HCT116 (cell line): ENCODE measurements at places on chromosomes 12 and 14.

- H3K4me3 ChIP-seq: no peak overlapping the region
- no peaks in the 10 kb centered on the region for H3K27me3 ChIP-seq
- no peaks in the 10 kb centered on the region for H3K36me3 ChIP-seq
- no peak for DNase-seq
- H3K27ac ChIP-seq: no peak overlapping the region
- H3K4me1 ChIP-seq: peaks cover 20% of the 10 kb centered on the region
Measured at GRCh38 chr14:100309028-100309737, 2.9 kb upstream of the SLC25A29 start.

DNA sequence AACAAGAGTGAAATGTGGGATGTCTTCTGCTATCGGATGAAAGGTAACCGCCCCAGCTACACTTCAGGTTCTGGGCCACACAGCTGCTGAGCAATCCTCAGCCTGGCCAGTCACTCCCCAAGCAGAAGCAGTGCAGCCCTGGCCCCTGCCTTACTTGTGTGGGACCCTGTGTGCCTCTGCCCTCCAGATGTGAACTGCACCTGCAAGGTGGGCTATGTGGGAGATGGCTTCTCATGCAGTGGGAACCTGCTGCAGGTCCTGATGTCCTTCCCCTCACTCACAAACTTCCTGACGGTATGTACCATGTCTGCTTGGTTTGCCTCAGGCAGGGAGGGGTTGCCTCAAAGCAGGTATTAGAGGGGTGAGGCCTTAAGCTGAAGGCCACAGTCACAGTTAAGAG, 85.6 kb downstream of the NT5DC3 start:
- H3K36me3 ChIP-seq: no peaks in the 10 kb centered on the region
- DNase-seq: no peak
- H3K27me3 ChIP-seq: no peaks in the 10 kb centered on the region
- no peak overlapping the region for H3K27ac ChIP-seq
- no peaks in the 10 kb centered on the region for H3K4me1 ChIP-seq

- no peaks in the 10 kb centered on the region for H3K36me3 ChIP-seq
- no peak overlapping the region for H3K27ac ChIP-seq
- H3K27me3 ChIP-seq: no peaks in the 10 kb centered on the region
- peaks cover 13% of the 10 kb centered on the region for H3K4me1 ChIP-seq
- H3K4me3 ChIP-seq: no peak overlapping the region
- no peak for DNase-seq
Measured at GRCh38 chr14:61444215-61444768, 122.9 kb downstream of the PRKCH start.

GRCh38 chr12:121120323-121120722, 12.4 kb upstream of the P2RX7 start:
- peaks cover 6% of the 10 kb centered on the region for H3K4me1 ChIP-seq
- no peak overlapping the region for H3K27ac ChIP-seq
- no peaks in the 10 kb centered on the region for H3K36me3 ChIP-seq
- no peak overlapping the region for H3K4me3 ChIP-seq
- H3K27me3 ChIP-seq: no peaks in the 10 kb centered on the region
- no peak for DNase-seq

GRCh38 chr12:1703771-1704722, 13.2 kb downstream of the ADIPOR2 start:
- H3K4me3 ChIP-seq: no peak overlapping the region
- no peaks in the 10 kb centered on the region for H3K27me3 ChIP-seq
- DNase-seq: no peak
- no peak overlapping the region for H3K27ac ChIP-seq

- no peaks in the 10 kb centered on the region for H3K36me3 ChIP-seq
- no peak for DNase-seq
- no peak overlapping the region for H3K4me3 ChIP-seq
- H3K4me1 ChIP-seq: no peaks in the 10 kb centered on the region
- no peak overlapping the region for H3K27ac ChIP-seq
- 0 out of 2 replicates have a peak, but pooled peaks cover 7% of the 10 kb centered on the region for H3K27me3 ChIP-seq
Measured at GRCh38 chr14:62097072-62097471, 334.9 kb downstream of the SNAPC1 start.

DNA sequence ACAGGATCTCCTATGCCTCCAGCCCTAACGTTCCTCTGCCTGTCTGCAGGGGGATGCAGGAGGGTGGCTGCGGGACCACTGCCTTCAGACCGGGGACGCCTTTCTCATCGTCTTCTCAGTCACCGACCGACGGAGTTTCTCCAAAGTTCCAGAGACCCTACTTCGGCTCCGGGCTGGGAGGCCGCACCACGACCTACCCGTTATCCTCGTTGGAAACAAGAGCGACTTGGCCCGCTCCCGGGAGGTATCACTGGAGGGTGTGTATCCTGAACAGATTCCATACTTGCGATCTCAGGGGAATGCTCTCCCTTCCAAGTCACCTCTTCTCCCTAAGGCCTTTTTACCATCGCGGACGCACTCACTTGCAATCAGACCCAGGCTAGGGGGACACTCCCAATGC, 3.0 kb downstream of the REM2 start:
- no peaks in the 10 kb centered on the region for H3K36me3 ChIP-seq

DNA sequence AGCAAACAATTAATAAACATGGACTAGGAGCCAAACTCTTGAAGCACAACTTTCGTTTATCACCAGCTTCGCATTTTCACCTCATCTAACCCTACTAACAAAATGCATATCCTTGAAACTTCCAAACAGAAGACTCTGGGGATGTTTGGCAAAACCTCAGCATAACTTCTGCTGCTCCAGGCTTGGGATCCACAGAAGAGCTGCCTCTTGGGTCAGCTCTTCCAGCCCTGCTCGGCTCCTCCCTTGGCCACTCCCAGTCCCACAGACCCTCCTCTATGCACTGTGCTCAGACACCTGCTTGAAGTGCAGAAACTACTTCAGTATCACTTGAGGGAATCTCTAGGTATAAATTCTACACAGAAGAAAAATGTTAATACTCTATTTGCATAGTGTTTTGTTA, 110.0 kb upstream of the AMIGO2 start:
- no peaks in the 10 kb centered on the region for H3K27me3 ChIP-seq
- H3K4me3 ChIP-seq: no peak overlapping the region
- no peaks in the 10 kb centered on the region for H3K36me3 ChIP-seq
